Activated T-cell treated with anti-CD3 and anti-CD28 coated beads, Interleukin-2, amount 50 U/mL, for 1 hour (primary cell): ENCODE measurements at places on chromosomes 1 and 21.

DNA sequence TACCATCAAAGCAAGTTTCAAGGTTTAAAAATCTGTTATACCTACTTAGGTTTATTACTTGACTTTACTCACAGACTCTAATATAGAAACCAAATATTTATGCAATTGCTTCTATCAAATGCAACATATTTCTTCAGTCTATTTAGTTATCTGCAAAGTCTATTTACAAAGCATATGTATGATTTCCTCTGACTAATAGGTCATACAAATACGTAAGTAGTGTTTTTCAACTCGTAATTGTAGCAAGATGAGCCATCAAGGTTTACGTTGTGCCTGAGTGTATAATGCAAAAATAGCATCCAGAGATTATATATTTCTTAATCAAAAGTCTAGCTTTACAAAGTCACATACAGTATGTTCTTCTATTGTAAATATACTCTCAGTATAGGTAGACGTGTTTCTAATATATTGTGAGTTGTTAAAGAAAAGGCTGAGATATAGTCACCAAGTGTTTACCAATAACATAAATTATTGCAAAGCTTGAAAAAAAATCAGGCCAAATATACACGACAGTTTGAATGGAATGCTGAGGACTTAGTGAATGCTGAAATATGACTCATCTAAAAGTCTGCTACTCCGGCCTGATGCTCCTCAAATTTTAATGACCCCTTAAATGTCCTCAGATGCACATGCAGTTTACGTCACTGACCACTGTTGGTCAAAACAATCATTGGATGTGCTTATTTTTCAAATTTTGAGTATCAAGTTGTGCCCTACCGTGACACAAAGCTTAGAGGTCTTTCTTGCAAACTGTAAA, 48.4 kb downstream of the ADAMTS5 start:
- DNase-seq: no peak

DNA sequence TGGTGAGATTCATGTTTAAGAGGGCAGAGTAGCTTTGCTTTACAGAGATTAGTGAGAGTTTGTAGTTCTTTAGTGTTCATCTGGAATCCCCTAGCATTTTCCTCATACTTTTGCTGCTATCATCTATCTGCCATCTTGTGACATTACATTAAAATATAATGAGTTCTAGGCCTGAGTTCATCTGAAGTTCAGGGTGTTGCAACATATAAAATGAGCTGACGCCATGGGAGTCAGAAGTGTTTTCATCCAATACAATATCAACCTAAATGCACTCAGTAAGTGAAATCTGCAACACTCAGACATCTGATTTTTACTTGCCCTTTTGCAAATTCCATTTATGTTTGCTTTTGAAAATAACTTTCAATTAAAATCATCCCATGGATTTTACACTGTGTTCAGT, 153.8 kb downstream of the NTNG1 start:
- no peak for DNase-seq

GRCh38 chr1:201272799-201273198, 10.5 kb upstream of the PKP1 start:
- no peak for DNase-seq

DNA sequence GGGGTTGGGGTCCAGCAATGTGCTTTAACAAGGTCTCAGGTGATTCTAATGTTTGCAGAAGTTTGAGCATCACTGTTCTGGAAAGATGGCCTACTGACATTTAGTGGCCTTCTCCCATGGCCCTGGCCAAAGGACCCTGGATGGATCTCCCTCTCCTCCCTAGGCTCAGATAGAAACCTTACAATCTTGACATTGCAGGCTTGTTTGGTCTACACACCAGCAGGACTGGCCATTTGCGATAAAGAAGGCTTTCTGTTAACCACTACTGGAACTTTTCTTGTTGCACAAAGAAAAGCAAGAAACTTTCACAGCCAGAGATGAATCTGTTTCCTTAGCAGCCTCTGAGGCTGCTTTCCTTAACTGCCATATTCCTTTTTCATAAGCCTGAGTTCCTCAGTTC, 6.2 kb downstream of the DNALI1 start:
- no peak for DNase-seq

DNA sequence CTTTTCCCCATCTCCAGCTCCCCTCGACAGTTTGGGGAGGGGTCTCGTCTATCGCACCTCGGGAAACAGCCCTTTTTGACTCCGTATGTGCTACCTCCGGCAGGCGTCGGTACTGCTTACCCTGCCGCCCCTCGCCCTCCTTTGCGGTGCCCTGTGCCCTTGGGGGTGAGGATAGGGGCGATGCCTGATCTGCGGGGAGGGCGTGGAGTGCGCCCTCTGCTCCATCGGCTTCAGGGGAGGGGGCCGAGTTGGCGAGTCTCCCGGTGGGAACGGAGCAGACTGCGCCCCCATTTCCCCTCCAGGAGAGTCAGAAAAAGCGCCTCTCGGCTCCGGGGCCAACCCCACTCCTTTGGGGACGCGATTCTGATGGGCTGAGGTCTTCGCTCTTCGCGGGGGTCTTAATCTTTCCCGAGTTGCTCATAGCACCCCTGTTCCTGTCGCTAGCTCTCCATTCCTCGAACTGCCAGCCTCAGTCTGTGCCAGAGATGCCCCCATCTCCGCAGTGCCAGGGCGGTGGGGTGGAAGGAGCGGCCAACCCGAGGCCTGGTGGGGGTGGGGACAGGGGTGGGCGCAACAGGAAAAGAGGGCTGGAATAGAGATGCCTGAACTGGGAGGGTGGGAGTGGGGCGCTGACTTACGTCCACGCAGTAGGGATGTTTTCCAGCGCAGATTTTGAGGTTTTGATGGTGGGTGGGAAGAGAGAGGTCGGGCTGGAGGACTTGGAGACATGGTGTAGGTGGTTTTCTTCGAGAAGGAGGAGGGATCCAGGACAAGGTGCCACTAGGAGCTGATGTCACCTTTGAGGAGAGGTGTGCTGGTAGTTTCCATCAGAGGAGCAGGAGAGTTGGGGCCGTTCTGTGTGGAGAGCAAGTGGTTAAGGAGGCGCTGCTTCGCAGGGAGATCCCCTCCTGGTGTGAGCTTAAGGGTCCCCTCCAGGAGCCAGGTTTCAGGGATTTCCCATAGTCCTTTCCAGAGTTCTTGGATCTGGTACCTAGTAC, 674 bp downstream of the PPFIA4 start:
- no peak for DNase-seq

DNA sequence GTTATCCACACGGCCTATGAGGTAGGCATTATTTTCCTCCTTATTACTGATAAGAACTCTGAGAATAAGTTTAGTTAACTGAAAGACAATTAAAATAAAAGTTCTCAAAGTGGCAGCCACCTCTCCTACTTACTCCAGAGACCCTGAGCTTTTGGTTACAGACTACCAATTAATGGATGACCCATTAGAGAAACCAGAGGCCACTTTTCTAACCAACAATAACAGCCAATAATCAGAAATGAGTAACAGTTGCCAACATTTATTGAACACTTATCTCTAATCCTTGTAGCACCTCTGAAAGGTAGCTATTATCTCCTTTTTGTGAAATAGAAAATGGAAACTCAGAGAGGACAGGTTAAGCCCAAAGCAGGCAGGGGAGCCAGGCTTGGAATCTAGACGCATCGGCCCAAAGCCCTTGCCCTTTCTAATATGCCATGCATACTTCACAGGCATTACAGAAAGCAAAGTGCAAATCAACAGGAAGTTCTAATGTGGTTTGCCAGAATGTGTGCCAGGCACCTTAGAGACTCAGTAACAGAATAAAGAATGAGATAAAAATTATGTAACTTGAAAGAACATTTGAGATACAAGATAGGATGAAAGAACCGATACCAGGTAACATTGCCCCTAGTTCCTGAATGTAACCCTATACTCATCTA, 50.0 kb downstream of the BEND5 start:
- no peak for DNase-seq

- DNase-seq: no peak
Measured at GRCh38 chr1:230085178-230085515, 18.1 kb downstream of the GALNT2 start.

DNA sequence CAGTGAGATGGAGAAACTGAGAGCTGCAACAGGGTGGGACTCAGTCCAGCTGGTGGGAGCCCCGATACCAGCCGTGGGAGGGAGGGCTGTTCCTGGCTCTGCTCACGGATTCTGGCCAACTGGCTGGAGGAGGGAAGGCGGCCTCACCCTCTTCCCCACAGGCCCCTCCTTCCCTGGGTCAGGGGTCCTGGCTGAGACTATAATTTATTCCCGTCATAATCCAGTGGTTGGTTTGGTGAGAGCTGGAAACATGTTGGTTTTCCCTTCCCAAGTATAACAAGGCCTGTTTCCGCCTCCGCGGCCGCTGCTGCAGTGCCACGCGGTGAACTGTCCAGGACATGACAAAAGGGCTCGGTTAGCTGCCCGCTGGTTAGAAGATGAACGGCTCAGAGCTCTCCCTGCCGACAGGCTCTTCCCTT, 10.0 kb downstream of the PTPRF start:
- no peak for DNase-seq

GRCh38 chr21:35100349-35100811, 51.3 kb upstream of the RUNX1 start:
- no peak for DNase-seq

- DNase-seq: no peak
Measured at GRCh38 chr1:89149229-89149628, 23.3 kb upstream of the GBP2 start.

DNA sequence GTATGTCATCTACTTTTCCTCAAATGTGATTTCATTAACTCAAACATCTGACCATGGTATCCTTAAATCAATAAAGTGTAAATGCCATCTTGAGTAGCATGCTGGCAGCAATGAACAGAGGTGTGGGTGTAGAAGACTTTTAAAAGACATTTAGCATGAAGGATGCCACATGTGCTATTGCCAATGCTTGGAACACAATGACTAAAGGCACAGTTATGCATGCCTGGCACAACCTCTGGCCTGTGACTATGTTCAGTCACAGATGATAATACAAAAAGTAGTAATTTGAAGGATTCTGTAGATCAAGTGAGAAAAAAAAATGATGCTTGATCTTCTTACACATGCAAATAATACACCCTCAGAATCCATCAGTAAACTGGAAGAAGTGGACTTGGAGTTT, 938.9 kb upstream of the ADGRL4 start:
- no peak for DNase-seq

DNA sequence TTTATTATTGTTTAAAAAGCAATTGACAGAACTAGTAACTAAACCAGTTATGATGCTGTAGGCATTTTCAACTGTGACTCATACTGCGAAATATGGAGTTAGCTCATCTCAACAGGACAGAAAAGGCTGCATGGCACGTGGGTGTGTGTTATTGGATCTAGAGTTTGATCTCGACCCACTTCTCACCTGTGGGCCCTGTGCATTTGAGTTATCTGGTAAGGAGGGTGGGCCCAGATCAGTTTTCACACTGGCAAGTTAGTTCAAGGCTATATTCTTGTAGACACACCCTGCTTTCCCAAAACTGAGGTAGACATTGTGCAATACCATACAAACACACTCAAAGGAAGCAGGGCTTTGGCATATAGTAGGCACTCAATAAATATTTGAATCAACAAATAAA, 71.3 kb upstream of the PRDX6 start:
- DNase-seq: no peak

DNA sequence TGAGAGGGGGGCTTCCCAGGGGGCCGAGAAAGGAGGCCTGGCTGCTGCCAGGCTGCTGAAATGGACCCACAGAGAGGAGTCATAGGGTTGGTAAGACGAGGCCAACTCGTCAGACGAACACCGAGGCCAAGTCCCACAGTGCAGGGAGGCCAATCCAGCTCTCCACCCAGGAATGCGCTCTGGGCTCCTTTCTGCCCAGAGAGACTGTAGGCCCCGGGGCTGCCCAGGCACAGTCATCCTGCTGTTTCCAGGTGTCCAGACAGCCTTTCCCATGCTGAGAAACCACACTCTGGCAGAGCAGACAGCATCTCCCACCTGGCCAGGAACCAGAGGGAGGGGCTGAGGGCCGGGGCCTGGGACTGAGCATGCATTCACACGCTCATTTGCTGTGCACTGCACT, 26.7 kb upstream of the RSPO1 start:
- DNase-seq: no peak

- DNase-seq: no peak
Measured at GRCh38 chr1:40563266-40563665, 31.8 kb downstream of the ZNF684 start.

GRCh38 chr1:63951059-63951946, 177.5 kb downstream of the ROR1 start:
- DNase-seq: no peak

GRCh38 chr1:78229344-78229743, 183.6 kb downstream of the GIPC2 start:
- DNase-seq: no peak

DNA sequence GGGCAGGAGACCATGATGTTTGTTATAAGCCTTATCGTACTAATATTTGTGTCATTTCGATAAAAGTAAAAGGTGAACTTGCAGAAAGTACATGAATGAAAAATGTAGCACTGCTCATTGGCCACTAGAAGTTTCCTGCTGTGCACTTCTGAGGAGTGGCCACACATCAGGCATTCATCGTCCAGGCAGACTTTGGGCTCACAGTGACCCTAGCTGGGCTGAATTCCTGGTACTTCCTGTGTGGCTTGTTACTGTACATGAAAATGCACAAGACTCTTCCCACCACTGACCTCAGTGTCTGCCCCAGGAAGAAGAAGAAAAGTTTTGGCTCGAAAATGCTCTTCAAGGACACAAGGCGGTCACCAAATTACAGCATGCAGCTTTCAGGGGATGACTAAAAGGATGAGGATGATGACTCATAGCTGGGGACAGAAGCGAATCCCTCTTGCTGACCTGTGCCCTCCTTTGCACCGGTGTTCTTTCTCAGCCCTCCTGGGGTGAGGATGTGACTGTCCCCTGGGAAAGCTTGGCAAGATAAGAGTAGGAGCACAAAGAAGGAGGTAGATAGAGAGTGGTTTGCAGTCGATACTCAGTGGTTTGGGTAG, 252.4 kb upstream of the KAZN start:
- no peak for DNase-seq

- DNase-seq: no peak
Measured at GRCh38 chr1:55049271-55049913, 10.0 kb downstream of the PCSK9 start.

DNA sequence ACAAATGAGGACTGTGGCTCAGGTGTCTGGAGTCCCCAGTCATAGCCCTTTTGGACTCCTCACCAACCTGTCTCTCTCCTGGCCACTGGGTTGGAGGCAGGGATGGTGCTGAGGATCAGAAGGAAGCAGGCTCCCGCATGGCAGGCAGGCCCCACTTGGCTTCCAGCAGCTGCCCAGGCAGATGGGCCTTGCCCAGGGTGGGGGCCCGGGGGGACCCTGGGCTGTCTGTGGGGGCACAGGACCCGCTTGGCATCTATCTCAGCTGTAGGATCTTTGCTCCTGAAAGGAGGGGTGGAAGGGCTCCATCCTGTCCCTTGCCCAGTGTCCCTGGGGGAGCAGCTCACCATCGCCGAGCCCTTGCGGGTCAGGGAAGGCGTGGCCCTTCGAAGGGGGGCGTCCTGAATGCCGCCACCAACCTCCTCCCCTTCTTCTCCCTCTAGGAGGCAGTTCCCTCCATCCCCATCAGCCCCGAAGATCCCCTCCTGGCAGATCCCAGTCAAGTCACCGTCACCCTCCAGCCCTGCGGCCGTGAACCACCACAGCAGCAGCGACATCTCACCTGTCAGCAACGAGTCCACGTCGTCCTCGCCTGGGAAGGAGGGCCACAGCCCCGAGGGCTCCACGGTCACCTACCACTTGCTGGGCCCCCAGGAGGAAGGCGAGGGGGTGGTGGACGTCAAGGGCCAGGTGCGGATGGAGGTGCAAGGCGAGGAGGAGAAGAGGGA, 154.5 kb downstream of the PEX14 start:
- no peak for DNase-seq
